ENCODE measurements at places on chromosomes 5 and 9. TPM values are rescaled to one million over a fixed set of nuclear protein-coding genes. Genes with fewer than 3 reads are reported as not detected.

EDIL3 gene
- 9.0 TPM for total RNA-seq

APBA1 gene
- total RNA-seq = 12.1 TPM

DNA sequence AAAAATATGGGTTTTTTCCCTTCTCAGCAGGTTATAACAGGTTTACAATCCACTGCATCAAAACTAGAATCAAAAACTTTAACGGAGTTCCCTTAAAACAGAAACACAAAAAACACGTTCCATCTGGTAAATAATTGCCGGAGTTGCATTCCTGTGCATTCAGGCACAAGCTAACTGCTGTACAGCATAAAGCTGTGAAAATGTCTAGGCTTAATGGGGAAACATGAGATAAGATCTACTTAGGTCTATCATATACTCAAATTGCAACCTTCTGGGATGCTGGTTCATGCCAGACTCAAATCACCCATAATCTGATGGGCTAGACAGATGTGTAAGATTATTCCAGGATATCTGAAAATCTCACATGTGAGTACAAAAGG, 265.3 kb downstream of the DOCK8 start:
- no peak overlapping the region for H3K27ac ChIP-seq
- no peaks in the 10 kb centered on the region for H3K27me3 ChIP-seq
- no peak for DNase-seq
- H3K4me1 ChIP-seq = no peaks in the 10 kb centered on the region

DNA sequence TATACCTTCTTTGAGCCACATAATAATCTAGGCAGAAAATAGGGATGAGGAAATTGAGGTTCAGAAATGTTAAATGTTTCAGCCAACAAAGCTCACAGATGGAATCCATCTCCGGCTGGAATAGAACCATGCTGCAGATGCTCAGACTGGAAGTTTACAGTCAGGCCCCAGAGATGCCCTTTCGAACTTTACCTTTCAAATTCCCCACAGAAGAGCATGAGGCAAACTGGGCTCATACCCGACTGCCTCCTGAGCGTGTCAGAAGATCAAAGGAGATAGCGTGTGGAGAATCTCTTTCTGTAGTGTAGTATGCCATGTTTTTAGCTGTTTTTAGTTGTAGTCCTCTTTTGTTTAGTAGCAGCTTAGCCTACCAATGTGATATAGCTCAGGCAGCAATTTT, 72.0 kb upstream of the DAP start:
- no peaks in the 10 kb centered on the region for H3K27me3 ChIP-seq
- no peaks in the 10 kb centered on the region for H3K4me1 ChIP-seq
- DNase-seq = no peak
- H3K4me3 ChIP-seq = no peak overlapping the region
- H3K36me3 ChIP-seq = no peaks in the 10 kb centered on the region
- no peak overlapping the region for H3K27ac ChIP-seq
